ENCODE measurements at places on chromosomes 16 and 17. TPM values are rescaled to one million over a fixed set of nuclear protein-coding genes. Genes with fewer than 3 reads are reported as not detected.

KCNJ18 gene
- total RNA-seq: not detected

CLEC18A gene
- total RNA-seq: 1.0 TPM

CD79B gene
- 1.1 TPM for total RNA-seq

NEUROD2 gene
- not detected for total RNA-seq

SPATA32 gene
- total RNA-seq: under 0.01 TPM

STXBP4 gene
- 4.9 TPM for total RNA-seq

SLFN13 gene
- total RNA-seq: 1.8 TPM

SLC16A5 gene
- total RNA-seq: 8.1 TPM

TNFRSF13B gene
- not detected for total RNA-seq

SOCS1 gene
- total RNA-seq: 1.3 TPM

SLC5A10 gene
- not detected for total RNA-seq

CCL1 gene
- 0.09 TPM for total RNA-seq

GRB7 gene
- total RNA-seq: not detected

RBFOX1 gene
- total RNA-seq: not detected

CNGB1 gene
- total RNA-seq: not detected

PSMB3 gene
- 371 TPM for total RNA-seq

PRRT2 gene
- 0.27 TPM for total RNA-seq

CCDC137 gene
- total RNA-seq: 10.8 TPM

KRTAP1-1 gene
- total RNA-seq: not detected

CRAMP1 gene
- 9.1 TPM for total RNA-seq

Data from endothelial cell of coronary artery (primary cell).